GDM1 (cell line): ENCODE measurements at places on chromosomes 7 and 10.

GRCh38 chr7:26534649-26535482 is 243.2 kb downstream of the SNX10 start:
- DNase-seq = no peak

DNA sequence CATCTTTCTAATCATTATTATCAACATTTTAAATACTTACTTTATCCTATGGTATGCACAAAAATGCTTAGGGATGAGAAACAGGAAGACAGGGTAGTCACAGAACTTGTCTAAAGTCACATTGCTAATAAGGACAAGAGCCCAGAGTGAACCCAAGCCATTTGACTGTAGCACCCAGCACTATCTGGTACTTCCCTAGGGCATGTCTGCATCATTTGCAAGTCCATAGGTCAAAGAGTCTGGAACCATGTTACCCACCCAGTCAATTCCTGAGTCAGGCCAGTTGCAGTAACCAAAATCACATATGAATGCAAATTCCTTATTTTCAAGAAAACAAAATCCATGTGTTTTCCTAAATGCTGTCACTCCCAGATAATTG is 19.1 kb downstream of the ASAH2 start:
- DNase-seq = no peak

GRCh38 chr10:5645944-5646617 is 20.3 kb downstream of the ASB13 start:
- DNase-seq = no peak

GRCh38 chr7:85010306-85010705 is 176.6 kb downstream of the SEMA3D start:
- no peak for DNase-seq

DNA sequence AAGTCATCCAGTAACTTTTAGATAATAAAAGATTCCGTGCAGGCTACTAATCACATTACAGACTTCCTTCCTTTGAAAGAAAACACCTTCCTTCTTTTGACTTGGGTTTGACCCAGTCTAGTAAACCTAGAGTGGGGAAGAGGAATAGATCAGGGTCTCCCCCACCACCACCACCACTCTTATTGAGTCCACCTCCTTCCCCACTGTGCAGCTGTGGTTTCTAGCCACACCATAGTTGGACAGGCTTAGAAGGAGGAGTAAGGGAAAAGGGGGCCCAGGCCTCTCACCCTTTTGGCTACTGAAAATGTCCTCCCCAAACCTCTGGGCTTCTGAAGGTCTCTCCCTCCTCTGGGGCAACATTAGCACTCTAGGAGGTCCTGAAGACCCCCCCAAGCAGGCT is 372.7 kb downstream of the CALN1 start:
- no peak for DNase-seq

- no peak for DNase-seq
Measured at GRCh38 chr10:127262606-127263005, 66.2 kb upstream of the INSYN2A start.

GRCh38 chr7:1544178-1544895 is 11.7 kb downstream of the TMEM184A start:
- no peak for DNase-seq

- no peak for DNase-seq
Measured at GRCh38 chr7:90686146-90686545, 90.0 kb downstream of the CDK14 start.

GRCh38 chr7:39294022-39294421 is 272.2 kb upstream of the YAE1 start:
- DNase-seq = no peak

DNA sequence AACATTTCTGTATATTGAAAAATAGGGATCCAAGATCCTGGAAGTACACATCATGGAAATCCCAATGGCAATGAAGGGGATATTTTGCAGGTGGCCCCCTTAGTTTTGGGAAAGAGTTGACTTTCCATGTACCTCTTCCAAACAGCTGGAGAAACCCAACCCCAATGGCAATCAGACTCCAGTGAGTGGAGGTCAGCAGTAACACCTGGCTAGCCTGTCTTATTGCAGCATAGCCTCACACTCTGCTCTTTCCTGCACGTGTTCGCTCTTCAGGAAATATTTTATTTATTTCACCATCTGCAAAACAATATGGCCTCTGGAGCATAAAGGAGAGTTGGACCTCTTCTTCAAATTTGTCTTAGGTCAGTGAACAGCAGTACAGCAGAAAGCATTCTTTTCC is 340.0 kb upstream of the NRP1 start:
- no peak for DNase-seq

- DNase-seq = no peak
Measured at GRCh38 chr10:11602919-11603523, 8.4 kb downstream of the USP6NL start.

DNA sequence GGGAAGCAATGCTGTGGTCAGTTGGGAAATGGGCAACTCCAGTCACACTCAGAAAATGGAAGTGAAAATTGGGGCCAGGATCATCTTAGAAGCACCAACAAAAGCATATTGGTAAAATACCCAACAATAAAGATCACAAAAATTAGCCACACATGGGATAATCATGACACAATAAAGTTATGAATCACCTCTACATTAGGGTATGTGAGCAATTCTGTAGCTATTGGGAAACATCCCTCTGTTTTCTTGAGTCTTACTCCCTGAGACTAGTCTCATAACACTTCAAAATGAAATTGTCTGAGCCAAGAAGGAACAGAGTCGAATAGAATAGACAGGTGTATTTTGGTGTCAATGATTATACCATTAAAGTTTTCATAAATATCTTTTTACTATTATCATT is 178.3 kb downstream of the DYNC1I1 start:
- DNase-seq = no peak

DNA sequence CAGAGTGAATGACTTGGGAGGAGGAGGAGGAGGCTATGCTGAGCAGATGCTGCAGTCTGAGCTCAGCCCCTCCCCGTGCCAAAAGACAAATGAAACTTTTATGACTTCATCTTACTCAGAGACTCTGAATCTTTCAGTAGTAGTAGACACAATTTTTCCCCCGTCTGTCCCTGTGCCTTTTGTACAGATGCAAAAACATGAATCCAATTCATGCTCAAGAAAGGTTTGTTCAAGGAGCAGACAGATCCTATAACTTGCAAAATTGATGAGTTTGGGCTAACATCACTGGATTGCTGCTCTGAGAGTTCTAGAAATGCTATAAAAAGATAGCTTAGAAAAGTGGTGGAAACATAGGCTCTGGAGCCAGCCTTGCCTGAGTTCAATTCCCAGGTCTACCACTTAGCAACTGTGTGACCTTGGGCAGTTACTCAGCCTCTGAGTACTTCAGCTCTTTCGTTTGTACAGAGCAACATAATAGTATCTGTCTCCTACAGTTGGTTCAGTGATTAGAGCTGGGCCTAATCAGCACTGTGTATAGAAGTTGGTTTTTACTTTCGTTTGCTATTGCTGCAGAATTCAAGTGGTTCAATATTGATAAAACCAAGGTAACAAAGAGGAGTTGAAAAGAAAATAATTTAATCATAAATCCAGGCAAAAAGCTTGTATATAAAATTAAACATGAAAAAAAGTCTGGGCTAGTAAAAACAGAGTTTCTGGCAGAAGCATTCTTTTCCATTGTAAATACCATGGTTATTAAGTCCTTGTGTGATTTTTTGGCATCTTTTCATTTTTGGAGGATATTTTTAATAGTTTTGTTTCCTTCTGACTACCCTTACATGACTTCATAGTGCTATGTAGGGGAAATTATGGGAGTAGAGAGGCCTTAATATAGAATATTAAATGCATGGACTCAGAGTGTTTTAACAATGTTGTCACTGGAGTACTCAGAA is 174.2 kb upstream of the ZNF32 start:
- DNase-seq = no peak

- no peak for DNase-seq
Measured at GRCh38 chr7:48004638-48005037, 24.3 kb downstream of the SUN3 start.

GRCh38 chr10:130816116-130816901 is 495.2 kb downstream of the TCERG1L start:
- no peak for DNase-seq

DNA sequence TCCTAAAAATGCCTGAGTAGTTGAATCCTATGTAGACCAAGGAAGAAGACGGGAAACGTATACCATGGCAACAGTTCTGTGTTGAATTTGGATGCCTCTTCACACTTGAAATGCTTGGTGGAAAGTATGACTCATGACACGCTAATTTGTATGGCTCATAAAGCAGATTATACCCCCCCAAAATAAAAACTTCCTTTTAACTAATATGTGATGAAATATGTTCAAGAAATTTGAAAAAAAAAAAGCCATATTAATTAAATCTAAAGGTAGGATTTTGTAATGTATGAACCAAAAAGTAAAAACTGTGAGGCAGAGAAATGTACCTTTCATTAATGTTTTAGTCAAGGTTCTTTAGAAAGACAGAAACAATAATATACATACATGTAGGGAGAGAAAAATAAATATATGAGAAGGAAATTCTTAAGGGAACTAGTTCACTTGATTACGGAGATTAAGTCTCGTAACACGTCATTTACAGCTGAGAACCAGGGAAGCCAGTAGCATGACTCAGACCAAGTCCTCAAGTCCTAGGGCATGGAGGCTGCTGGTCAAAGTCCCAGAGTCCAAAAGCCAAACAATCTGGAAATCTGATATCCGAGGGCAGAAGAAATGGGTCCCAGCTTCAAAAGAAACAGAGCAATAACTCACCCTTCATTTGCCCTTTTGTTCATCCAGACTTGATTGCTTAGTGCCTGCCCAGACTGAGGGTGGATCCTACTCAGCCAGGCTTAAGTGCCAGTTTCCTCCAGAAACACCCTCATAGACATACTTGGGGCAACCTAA is 485.1 kb downstream of the SEMA3D start:
- no peak for DNase-seq

DNA sequence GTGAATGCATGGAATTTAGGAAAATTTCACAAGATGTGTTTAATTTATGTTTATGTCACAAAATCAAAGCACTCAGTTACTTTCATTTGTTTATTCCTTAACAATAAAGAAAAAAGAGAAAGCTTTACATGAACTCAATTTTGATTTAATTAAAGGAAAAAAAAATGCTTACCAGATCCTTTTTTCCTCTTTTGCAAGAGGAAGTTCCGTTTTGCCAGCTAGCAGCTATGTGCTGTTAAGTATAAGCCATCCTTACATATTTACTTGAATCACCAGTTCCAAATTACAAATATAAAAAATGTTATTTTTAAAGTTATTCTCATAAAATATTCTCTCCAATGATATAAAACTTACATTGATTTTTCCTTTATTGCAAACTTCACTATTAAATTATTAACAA is 12.7 kb downstream of the MRC1 start:
- no peak for DNase-seq

- no peak for DNase-seq
Measured at GRCh38 chr7:4738711-4739527, 36.5 kb upstream of the AP5Z1 start.

- DNase-seq = no peak
Measured at GRCh38 chr10:77168161-77168560, 469.4 kb downstream of the KCNMA1 start.

- DNase-seq = no peak
Measured at GRCh38 chr7:112193915-112194502, 12.2 kb downstream of the DOCK4 start.

GRCh38 chr10:131002031-131002861 is 309.3 kb downstream of the TCERG1L start:
- no peak for DNase-seq

GRCh38 chr7:99374111-99375064 is at the start of gene ARPC1B:
TSS of gene ARPC1B (plus strand) at chr7:99374730. CDS start at chr7:99385715, 10,985 bp downstream.
- DNase-seq = peak; percentile 73

DNA sequence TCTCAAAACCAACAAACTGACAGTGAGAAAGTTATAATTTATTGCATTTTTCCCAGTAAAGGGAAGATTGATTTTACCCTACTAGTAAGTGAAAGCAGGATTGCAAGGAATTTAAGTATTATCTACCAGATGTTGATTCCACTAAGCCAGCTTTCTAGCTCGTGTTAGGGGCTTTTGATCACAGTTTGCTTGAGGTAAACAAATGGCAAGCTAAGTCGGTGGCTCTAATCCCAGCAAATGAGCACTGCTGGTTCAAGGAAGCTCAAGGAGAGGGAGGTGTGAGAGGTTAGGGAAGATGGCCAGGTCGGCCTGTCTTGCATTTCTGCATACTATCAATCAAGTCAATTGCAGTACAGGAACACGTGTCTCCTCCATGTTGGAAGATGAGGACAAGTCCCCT is 448.7 kb upstream of the POM121L12 start:
- DNase-seq = no peak

DNA sequence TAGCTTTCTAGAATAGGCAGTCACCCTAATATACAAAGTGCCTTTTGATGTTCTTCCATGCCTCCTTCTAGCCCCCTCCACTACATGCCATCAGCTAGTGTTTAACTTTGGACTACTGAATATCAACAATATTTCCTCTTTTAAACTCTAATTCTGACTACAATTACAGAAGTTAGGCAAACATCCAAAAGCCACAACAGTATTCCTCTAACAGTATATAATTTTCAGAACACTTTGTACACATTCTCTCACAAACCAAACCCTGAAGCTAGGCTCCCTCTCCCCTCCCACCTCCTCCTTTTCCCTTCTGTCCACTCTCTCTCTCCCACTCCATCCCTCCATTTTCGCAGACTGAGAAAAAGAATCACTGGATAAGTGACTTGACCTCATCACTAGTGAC is 59.7 kb downstream of the CPEB3 start:
- DNase-seq = no peak

DNA sequence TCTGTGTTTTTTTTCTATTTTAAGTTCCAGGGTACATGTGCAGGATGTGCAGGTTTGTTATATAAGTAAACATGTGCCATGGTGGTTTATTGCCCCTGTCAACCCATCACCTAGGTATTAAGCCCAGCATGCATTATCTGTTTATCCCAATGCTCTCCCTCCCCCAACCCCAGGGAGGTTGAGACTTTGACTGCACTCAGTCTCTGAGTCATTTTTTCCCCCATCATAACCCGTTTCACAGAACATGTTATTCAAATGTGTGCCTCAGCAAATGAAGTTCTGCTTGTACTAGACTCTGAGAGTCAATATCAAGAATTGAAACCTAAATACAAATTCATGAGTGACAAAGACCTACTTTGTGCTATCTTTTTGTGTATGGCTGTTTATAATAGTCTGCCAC is 70.0 kb upstream of the CYP26C1 start:
- DNase-seq = no peak

- no peak for DNase-seq
Measured at GRCh38 chr7:108045669-108046068, 42.7 kb upstream of the LAMB1 start.

GRCh38 chr7:240887-241421 is 48.6 kb downstream of the FAM20C start:
- no peak for DNase-seq

- DNase-seq = no peak
Measured at GRCh38 chr10:95850791-95851190, 57.0 kb upstream of the CC2D2B start.

GRCh38 chr10:129440722-129441316 is 26.2 kb upstream of the MGMT start:
- DNase-seq = no peak

GRCh38 chr7:118657391-118658005 is 433.0 kb downstream of the ANKRD7 start:
- no peak for DNase-seq

- DNase-seq = no peak
Measured at GRCh38 chr7:25091176-25091575, 33.9 kb downstream of the CYCS start.

GRCh38 chr10:4596951-4597350 is 229.1 kb upstream of the AKR1E2 start:
- DNase-seq = no peak
